ENCODE measurements at places on chromosomes 7 and 10. TPM values are rescaled to one million over a fixed set of nuclear protein-coding genes. Genes with fewer than 3 reads are reported as not detected.

ADAM12 gene
- total RNA-seq: 0.07 TPM

XRCC2 gene
- 9.3 TPM for total RNA-seq

GATA3 gene
- 8.3 TPM for total RNA-seq

MALRD1 gene
- 0.11 TPM for total RNA-seq

HOXA6 gene
- 3.4 TPM for total RNA-seq

TIAL1 gene
- total RNA-seq: 116 TPM

LIPM gene
- total RNA-seq: 0.11 TPM

NUTM2A gene
- 1.3 TPM for total RNA-seq

IKZF1 gene
- not detected for total RNA-seq

EGR2 gene
- total RNA-seq: 0.03 TPM

GSTO1 gene
- 168 TPM for total RNA-seq

FGFBP3 gene
- total RNA-seq: 0.20 TPM

IFIT1B gene
- total RNA-seq: not detected

C7orf33 gene
- not detected for total RNA-seq

SEMA3D gene
- total RNA-seq: 8.3 TPM

GARIN1A gene
- 0.71 TPM for total RNA-seq

CLDN15 gene
- 1.7 TPM for total RNA-seq

ZNF282 gene
- 30.7 TPM for total RNA-seq

SPDYE2B gene
- total RNA-seq: not detected

CAMK2B gene
- total RNA-seq: 1.5 TPM

SSC4D gene
- total RNA-seq: 1.5 TPM

RARRES2 gene
- total RNA-seq: not detected

NXPH1 gene
- not detected for total RNA-seq

PDE1C gene
- total RNA-seq: 31.5 TPM

ZFAND4 gene
- total RNA-seq: 6.1 TPM

FAM237B gene
- total RNA-seq: not detected

PARP12 gene
- 67.0 TPM for total RNA-seq

LLCFC1 gene
- total RNA-seq: not detected

GPR146 gene
- total RNA-seq: not detected

GHRHR gene
- total RNA-seq: not detected

VIPR2 gene
- not detected for total RNA-seq

TEX36 gene
- total RNA-seq: not detected

RSPH10B gene
- 0.04 TPM for total RNA-seq

DYNC1I1 gene
- 0.10 TPM for total RNA-seq

ZNF212 gene
- 7.2 TPM for total RNA-seq

SLC13A1 gene
- not detected for total RNA-seq

PRKAR2B gene
- total RNA-seq: not detected

CNPY1 gene
- not detected for total RNA-seq

MYH16 gene
- total RNA-seq: 1.3 TPM

CHST12 gene
- 7.5 TPM for total RNA-seq

GSDME gene
- total RNA-seq: 57.0 TPM

CFAP70 gene
- 0.28 TPM for total RNA-seq

C10orf67 gene
- total RNA-seq: 0.11 TPM

RASSF4 gene
- 0.21 TPM for total RNA-seq

TMEM26 gene
- total RNA-seq: not detected

TMEM196 gene
- not detected for total RNA-seq

CRHR2 gene
- not detected for total RNA-seq

PDK4 gene
- not detected for total RNA-seq

PPA1 gene
- 217 TPM for total RNA-seq

APBB1IP gene
- not detected for total RNA-seq

MTERF1 gene
- total RNA-seq: 11.0 TPM

HKDC1 gene
- 0.48 TPM for total RNA-seq

ACBD7 gene
- 0.20 TPM for total RNA-seq

TASOR2 gene
- 52.7 TPM for total RNA-seq

ENTPD7 gene
- total RNA-seq: 13.3 TPM

HECW1 gene
- not detected for total RNA-seq

All from foreskin keratinocyte (primary cell).